ENCODE measurements at places on chromosomes 7 and 10.
A peak's percentile ranks its signal among the peaks of the same experiment; 100 is the strongest.

DNA sequence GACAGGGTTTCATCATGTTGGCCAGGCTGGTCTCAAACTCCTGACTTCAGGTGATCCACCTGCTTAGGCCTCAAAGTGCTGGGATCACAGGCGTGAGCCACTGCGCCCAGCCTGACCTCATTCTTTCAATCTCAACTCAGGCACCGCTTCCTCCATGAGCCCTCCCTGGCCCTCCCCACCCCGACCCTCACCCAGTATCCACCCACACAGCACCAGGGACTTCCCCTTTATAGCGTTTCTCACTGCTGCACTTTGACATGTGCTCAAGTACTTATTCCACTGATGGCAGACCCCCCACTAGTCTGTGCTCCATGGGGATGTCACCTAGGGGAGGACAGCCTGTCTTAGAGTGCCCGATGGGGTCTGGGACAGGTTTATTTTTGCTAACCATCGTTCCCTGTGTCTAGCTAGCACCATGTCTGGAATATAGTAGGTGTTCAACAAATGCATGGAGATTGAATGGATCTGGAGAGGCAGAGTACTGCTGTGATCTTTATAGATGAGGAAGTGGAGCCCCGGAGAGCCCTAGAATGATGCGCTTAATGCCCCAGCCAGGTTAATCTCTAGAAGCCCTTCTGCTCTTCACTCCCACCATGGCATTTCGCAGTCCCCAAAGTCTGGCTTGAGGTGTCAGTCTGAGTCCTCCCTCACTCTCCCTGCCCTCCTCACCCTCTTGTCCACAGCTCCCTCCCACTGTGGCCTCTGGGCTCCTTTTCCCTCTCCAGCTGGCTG, 258.8 kb downstream of the RPS24 start:
- DNase-seq = no peak

DNA sequence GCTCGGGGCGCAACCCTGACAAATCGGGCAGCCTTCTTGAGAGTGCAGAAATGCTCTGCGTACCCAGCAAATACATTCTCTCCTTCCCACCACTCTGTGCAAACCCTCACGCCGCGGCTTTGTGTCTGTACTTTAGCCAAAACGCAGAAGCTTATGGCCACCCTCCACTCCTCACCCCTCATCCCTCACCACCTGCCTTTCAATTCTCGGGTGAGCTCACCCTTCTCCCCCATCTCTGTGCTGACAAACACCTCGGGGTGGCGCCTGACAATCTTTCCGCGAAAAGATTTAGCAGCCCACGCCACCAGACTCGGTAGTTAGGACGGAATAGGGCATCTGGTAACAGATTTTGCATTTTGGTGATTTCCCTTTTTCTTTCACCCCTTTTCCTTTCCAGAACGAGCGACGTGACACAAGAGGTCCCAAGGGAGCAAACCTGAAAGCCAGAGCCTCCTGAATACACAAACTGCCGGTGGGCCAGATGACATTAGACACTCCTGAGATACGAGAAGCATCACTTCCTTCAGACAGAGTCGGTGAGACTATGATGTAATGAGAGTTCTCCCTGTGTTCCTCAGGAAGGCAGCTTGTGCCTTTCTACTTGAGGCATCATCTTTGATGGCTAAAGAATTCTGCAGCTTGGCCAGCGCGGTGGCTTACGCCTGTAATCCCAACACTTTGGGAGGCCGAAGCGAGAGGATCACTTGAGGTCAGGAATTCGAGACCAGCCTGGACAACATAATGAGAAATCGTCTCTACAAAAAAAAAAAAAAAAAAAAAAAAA, 671 bp upstream of the ATAD1 start:
- DNase-seq = peak; percentile 85

DNA sequence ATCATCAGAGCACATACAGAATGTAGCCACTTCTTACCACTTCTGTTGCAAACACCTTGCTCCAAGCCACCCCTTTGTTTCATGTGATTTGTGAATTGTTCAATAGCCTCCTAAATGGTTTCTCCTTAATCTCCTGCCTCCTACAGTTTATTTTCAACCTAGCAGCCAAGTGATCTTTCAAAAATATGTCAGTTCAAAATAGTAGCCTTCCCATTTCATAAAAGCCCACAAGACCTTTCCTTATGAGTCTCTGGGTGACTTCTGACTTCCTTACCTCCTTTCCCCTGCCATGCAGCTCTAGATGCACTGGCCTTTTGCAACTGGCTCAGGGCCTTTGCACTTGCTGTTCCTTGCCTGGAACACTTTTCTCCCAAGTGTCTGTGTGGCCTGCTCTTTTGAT, 4.8 kb downstream of the MINDY4 start:
- no peak for DNase-seq

DNA sequence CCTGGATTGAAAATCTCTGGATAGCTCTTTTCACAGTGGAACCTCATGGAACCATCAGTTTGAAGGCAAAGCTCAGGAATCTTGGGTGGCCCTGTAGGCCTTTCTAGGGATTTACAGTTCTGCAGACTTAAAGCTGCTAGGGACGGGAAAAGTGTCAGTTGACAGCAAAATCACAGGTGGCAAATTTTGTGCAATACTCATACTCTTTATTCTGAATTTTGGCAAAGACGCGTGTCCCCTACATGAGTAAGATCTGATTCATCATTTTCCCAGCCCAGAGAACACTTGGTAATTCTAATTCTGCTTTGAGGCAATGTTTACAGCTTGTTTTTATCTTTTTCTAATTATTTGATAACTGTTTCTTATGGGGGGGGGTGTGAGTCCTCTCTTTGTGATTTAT, 3.6 kb downstream of the LRRC17 start:
- no peak for DNase-seq

DNA sequence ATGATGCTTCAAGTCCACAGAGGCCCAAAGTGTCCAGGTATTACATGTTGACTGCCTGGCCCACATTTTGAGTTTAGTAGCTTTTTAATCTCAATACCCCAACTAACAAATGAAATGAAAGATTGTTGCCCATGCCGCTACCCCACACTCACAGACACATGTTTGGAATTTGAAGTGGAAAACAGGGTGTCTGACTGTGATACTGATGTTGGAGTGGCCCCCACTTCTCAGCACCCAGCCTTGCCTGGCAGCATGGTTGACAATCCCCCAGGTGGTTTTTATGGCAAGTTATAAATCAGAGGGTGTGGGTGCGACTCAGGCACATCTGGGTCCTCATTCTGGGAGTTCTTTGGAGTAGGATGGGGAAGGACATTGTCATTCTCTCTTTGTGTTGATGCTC, 314.7 kb upstream of the ZNF32 start:
- no peak for DNase-seq

DNA sequence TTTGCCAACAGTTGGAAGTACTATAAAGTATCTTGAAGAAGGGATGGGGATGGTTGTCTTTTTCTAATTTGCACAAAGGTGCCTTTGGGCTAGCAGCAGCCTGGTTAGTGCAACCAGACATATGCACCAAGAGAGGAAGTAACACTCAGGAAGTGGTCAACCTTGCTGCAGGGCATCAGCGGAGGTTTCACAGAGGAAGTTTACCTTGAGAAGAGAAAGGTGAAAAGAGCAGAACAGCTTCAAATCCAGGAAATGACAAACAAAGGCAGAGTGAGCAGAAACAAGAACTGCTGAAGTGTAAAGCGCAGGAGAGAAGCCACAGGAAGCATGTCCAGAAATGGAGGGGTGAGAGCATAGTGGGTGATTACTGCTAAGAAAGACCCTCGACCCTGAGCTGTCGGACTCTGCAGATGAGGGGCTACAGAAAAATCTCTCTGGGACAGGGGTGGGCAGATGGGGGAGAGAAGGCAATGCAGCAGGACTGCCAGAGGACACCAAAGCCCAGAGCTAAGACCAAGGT, 66.9 kb downstream of the STK17A start:
- peak; percentile 54 for DNase-seq

GRCh38 chr7:129845178-129845971, 107.4 kb downstream of the UBE2H start:
- no peak for DNase-seq

- no peak for DNase-seq
These were observed 193.8 kb downstream of the ABCA13 start for GRCh38 chr7:48365010-48365409.

GRCh38 chr10:44968091-44968490, 8.5 kb downstream of the RASSF4 start:
- no peak for DNase-seq

DNA sequence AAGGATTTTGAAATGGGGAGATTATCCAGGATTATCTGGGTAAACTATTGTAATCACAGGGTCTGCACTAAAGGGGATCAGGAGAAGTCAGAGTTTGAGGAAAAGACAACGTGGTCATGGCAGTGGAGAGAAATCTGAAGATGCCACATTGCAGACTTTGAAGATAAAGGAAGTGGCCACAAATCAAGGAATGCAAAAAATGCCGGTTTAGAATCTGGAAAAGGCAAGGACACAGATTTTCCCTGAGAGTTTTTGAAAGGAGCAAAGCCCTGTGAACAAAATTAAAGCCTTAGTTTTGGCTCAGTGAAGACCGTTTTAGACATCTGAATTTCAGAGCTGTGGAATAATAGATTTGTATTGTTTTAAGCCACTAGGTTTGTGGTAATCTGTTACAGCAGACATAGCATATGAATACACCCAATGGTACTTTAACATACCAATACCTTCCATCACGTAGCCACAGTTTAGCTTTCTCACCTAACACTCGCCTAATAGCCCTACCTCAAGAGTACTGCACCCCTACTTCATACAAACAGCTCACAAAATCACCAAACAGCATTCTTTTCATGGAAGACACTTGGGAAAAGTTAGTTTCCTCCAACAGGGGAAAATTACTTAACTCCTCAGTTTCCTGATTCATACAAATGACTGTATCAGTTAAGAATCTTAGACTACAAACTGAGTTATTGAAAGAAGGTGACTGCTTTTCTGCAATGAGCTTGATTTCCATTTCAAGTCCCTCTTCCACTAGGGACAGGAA, 446.5 kb downstream of the INHBA start:
- no peak for DNase-seq

DNA sequence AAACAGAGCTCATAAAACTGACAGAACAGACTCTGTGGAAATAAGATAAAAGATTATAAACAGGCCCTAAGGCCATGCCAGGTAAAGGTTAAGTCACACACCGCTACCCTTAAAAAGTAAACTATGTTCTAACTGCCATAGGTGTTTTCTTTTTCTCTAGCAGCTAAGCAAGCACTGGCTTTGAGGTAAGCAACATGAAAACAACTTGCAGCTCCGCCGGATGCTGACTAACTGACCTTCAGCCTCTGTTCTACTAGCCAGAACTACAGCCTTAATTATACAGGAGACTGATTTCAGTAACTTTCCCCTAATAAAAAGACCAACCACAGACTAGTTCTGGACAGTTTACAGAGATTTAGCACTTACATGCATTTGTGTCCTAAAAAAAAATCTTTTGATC, 708.3 kb downstream of the CCSER2 start:
- no peak for DNase-seq

- no peak for DNase-seq
These were observed 2.1 kb downstream of the CNNM1 start for GRCh38 chr10:99331207-99331803.

- no peak for DNase-seq
These were observed 266.1 kb downstream of the PARD3 start for GRCh38 chr10:34549001-34549400.

DNA sequence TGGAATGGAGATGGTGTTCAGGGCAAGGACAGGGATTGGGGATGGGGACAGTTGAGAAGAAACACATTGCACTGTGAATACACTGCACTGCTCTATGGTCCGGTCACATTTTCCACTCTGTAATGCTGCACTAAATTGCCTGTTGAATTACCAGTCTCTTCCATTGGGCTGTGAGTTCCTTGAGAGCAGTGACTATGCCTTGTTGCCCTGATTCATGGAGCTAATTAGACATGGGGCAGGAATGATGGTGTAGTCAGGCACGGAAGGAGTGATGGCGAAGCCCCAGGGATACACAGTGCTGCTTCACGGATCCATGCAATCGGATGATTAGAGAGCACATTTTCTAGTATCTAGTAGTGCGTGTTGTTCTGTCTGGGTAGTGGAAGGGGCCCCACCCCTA, 25.4 kb upstream of the GPAM start:
- DNase-seq = no peak

DNA sequence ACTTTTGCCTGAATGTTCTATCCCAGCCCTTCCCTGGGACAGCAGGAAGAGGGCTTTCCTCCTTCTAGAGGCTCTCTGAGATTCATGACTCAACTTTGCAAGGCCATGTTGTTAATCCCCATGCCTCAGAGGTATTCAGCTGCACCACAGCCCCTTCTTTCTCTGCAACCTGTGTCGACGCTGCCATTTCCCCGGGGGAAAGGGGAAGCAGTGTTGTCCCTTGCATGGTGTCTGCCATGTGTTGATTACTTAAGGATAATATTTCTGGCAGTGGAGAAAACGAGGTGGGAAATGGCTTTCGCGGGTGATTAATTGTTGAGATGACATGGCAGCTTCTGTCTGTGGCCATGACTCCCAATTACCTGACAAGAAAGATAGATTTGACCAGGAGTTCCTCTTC, 133.1 kb downstream of the SORCS3 start:
- DNase-seq = no peak

- DNase-seq = no peak
These were observed 123.7 kb downstream of the KAT6B start for GRCh38 chr10:74949843-74950765.

- no peak for DNase-seq
These were observed 14.5 kb downstream of the DNAJB9 start for GRCh38 chr7:108584211-108584610.

GRCh38 chr7:92778972-92779371, 57.4 kb downstream of the CDK6 start:
- no peak for DNase-seq

- no peak for DNase-seq
These were observed 6.1 kb upstream of the TMEM184A start for GRCh38 chr7:1562116-1562515.
